ENCODE measurements at places on chromosomes 7 and 10. TPM values are rescaled to one million over a fixed set of nuclear protein-coding genes. Genes with fewer than 3 reads are reported as not detected.

TMEM236 gene
- polyA plus RNA-seq = 0.12 TPM

PRSS2 gene
- polyA plus RNA-seq = 1.5 TPM

SPDYE11 gene
- polyA plus RNA-seq = not detected

DMTF1 gene
- polyA plus RNA-seq = 64.5 TPM

DNA sequence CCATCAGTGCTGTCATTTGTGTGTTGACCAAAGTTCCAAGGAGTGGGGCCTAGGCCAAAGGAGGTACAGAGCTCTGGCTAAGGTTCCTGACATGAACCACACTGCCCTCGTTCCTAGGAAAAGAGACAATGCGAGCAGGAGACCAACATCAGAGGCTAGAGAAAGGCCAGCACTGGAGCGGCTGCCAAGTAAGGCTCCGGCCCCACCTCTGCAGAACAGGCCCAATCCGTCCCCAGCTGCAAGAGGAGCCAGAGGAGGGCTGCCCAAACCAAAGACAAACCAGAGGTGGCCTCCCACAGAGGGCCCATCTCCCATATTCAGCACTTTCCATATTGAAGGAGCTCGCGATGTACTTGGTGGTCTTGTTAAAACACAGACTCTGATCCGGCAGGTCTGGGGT is 81.0 kb downstream of the FAM53B start:
- no peaks in the 10 kb centered on the region for H3K27me3 ChIP-seq
- H3K27ac ChIP-seq = no peak overlapping the region
- no peaks in the 10 kb centered on the region for H3K36me3 ChIP-seq

GRCh38 chr10:105596749-105597148 is 955.7 kb downstream of the SORCS3 start:
- H3K4me3 ChIP-seq = no peak overlapping the region
- DNase-seq = no peak

GRCh38 chr7:96734343-96734742 is 24.7 kb upstream of the SEM1 start:
- H3K27me3 ChIP-seq = no peaks in the 10 kb centered on the region
- H3K36me3 ChIP-seq = no peaks in the 10 kb centered on the region
- no peak overlapping the region for H3K4me3 ChIP-seq
- no peak for DNase-seq
- H3K27ac ChIP-seq = no peak overlapping the region
- H3K4me1 ChIP-seq = no peaks in the 10 kb centered on the region

- no peaks in the 10 kb centered on the region for H3K27me3 ChIP-seq
- DNase-seq = no peak
- no peaks in the 10 kb centered on the region for H3K4me1 ChIP-seq
Observed at GRCh38 chr7:129803546-129804081, 149.1 kb downstream of the UBE2H start.

DNA sequence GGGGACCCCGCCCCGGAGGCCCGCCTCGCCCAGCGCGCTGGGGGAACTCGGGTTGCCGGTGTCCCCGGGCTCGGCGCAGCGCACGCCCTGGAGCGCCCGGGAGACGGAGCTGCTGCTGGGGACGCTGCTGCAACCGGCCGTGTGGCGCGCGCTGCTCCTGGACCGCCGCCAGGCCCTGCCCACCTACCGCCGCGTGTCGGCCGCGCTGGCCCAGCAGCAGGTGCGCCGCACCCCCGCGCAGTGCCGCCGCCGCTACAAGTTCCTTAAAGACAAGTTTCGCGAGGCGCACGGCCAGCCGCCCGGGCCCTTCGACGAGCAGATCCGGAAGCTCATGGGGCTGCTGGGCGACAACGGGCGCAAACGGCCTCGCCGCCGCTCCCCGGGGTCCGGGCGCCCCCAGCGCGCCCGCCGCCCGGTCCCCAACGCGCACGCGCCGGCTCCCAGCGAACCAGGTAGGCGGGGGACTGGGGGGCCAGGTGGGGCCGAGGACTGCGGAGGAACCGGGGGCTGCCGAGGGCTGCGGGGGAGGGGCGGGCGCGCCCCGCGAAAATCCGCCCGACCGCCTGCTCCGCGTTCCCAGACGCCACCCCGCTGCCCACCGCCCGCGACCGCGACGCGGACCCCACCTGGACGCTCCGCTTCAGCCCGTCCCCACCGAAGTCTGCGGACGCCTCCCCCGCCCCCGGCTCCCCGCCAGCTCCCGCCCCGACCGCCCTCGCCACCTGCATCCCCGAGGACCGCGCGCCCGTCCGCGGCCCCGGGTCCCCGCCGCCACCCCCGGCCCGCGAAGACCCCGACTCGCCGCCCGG is 574 bp downstream of the UTF1 start:
- H3K4me1 ChIP-seq = peaks cover 9% of the 10 kb centered on the region
- no peak for DNase-seq
- no peak overlapping the region for H3K4me3 ChIP-seq
- H3K27me3 ChIP-seq = no peaks in the 10 kb centered on the region
- H3K36me3 ChIP-seq = no peaks in the 10 kb centered on the region

- H3K27me3 ChIP-seq = no peaks in the 10 kb centered on the region
- H3K36me3 ChIP-seq = no peaks in the 10 kb centered on the region
- no peak overlapping the region for H3K27ac ChIP-seq
- no peak overlapping the region for H3K4me3 ChIP-seq
Observed at GRCh38 chr10:3215153-3215775, 42.7 kb upstream of the PITRM1 start.

GRCh38 chr10:5805711-5806110 is 7.5 kb downstream of the GDI2 start:
- H3K4me1 ChIP-seq = peaks cover 3% of the 10 kb centered on the region
- H3K27me3 ChIP-seq = no peaks in the 10 kb centered on the region
- DNase-seq = no peak
- no peaks in the 10 kb centered on the region for H3K36me3 ChIP-seq
- no peak overlapping the region for H3K4me3 ChIP-seq
- H3K27ac ChIP-seq = no peak overlapping the region

GRCh38 chr7:101884671-101885596 is 67.5 kb downstream of the CUX1 start:
- H3K27ac ChIP-seq = no peak overlapping the region
- no peaks in the 10 kb centered on the region for H3K27me3 ChIP-seq
- no peaks in the 10 kb centered on the region for H3K36me3 ChIP-seq
- H3K4me3 ChIP-seq = no peak overlapping the region
- no peak for DNase-seq
- peaks cover 26% of the 10 kb centered on the region for H3K4me1 ChIP-seq

Data from ovary (tissue), 10 donors.